ENCODE measurements at places on chromosomes 11 and 22.

DNA sequence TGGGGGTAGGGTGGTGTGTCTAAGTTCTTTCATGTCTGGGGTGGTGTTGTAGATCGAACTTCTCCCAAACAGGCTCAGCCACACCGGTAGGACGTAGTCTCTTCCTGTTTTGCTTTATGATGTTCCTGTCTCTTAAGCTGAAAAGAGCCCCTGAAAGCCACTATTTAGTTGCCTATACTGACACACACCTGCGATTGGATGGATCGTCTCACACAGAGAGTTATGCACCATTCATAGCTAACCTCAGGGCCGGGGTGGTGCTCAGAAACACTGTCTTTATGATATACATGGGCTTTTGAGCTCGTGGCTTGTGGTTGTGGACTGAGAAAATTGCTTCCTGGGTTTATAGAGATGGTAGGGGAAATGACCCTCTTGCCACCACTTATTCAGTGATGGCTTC, 137.6 kb downstream of the TEAD1 start:
- no peak for DNase-seq
- H3K27ac ChIP-seq, result no peak overlapping the region
- H3K4me1 ChIP-seq, result peaks cover 50% of the 10 kb centered on the region

DNA sequence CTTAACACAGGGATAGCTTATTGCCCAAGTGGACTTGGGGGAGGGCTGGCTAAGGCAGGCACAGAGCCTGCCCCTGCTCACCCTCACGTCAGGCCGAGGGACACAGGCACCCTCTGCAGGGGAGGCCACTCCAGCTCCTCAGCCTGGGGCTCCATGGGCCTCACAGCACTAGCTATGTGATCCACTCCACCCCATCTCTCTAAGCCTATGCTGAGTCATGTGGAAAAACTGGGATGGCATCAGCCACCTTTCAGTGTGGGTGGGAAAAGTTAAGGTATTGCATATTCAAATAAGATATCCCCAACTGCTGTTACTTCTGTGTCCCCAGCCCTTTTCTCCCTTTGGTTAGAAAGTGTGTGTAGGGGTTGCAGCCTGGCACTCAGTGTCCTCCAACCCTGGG, 22.3 kb downstream of the RANGAP1 start:
- peaks cover 77% of the 10 kb centered on the region for H3K36me3 ChIP-seq
- H3K4me3 ChIP-seq, result no peak overlapping the region
- no peaks in the 10 kb centered on the region for H3K4me1 ChIP-seq
- H3K27me3 ChIP-seq, result no peaks in the 10 kb centered on the region
- no peak overlapping the region for H3K27ac ChIP-seq
- DNase-seq, result peak; percentile 28

GRCh38 chr22:30250039-30250565, 3.5 kb upstream of the LIF start:
- peaks cover 55% of the 10 kb centered on the region for H3K4me1 ChIP-seq
- no peaks in the 10 kb centered on the region for H3K27me3 ChIP-seq
- peaks cover under 1% of the 10 kb centered on the region for H3K36me3 ChIP-seq
- DNase-seq, result no peak

DNA sequence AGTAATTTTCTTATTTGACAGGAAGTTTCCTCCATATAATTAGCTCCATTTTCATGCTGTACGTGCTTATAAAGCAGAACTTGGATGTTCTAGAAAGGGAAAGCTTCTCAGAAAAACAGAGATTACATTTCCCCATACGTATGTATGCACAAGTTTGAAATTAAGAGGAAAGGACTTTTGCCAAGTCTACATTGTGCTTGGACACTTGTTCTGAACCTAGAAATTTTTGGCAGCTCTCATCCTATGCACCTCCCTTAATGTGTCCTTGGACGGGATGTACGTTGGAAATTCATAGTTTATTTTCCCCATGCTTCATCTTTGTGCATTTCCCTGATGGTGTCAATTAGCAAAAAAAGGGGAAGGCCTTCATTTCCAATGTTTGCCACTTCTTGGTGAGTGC, 322.7 kb downstream of the BLID start:
- DNase-seq, result no peak
- no peaks in the 10 kb centered on the region for H3K36me3 ChIP-seq
- H3K4me3 ChIP-seq, result no peak overlapping the region
- no peaks in the 10 kb centered on the region for H3K27me3 ChIP-seq

DNA sequence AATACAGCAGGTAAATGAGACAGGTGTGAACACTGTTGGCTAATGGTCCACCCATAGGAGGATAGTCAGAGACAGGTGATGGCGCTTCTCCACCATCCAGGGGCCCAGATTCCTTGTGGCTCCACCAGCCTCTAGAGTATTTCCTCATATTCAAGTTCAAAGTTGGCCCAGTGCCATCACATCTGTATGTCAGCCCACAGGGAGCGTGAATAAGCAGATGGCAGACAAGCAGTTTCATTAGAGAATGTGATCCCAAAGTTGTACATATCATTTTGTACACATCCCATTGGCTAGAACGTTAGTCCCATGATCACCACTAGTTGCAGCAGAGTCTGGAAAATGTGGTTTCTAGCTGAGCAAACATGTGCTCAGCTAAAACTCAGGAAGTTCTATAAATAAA, 11.0 kb upstream of the CWF19L2 start:
- H3K4me3 ChIP-seq, result no peak overlapping the region
- DNase-seq, result peak; percentile 35
- no peaks in the 10 kb centered on the region for H3K4me1 ChIP-seq
- no peak overlapping the region for H3K27ac ChIP-seq
- H3K36me3 ChIP-seq, result no peaks in the 10 kb centered on the region
